Activated gamma-delta T cell (primary cell): ENCODE measurements at places on chromosomes 11 and 22.

- no peak for DNase-seq
Observed at GRCh38 chr11:134014511-134014910, 54.4 kb upstream of the JAM3 start.

GRCh38 chr11:70087446-70088167, 9.5 kb downstream of the ANO1 start:
- DNase-seq, result no peak

GRCh38 chr22:27775087-27775698, 26.4 kb downstream of the MN1 start:
- DNase-seq, result no peak

DNA sequence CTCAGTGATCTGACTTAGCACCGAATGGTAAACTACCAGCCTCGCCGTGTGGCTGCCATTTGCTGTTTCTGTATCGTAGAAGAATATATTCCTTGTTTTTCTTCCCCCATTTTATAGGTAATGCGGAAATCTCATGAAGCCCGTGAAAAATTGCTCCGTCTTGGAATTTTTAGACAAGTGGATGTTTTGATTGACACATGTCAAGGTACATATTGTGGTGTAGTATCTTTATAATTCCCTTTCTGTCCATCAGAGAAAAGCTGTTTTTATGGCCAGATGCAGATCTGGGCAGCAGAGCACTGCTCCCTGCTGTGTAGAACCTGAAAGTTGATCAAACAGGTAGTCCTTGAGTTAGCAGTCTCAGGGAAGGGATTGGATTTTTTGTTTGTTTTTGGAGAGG, 13.4 kb downstream of the SAMM50 start:
- DNase-seq, result no peak

- no peak for DNase-seq
Observed at GRCh38 chr22:20430720-20431510, 6.7 kb downstream of the SCARF2 start.

DNA sequence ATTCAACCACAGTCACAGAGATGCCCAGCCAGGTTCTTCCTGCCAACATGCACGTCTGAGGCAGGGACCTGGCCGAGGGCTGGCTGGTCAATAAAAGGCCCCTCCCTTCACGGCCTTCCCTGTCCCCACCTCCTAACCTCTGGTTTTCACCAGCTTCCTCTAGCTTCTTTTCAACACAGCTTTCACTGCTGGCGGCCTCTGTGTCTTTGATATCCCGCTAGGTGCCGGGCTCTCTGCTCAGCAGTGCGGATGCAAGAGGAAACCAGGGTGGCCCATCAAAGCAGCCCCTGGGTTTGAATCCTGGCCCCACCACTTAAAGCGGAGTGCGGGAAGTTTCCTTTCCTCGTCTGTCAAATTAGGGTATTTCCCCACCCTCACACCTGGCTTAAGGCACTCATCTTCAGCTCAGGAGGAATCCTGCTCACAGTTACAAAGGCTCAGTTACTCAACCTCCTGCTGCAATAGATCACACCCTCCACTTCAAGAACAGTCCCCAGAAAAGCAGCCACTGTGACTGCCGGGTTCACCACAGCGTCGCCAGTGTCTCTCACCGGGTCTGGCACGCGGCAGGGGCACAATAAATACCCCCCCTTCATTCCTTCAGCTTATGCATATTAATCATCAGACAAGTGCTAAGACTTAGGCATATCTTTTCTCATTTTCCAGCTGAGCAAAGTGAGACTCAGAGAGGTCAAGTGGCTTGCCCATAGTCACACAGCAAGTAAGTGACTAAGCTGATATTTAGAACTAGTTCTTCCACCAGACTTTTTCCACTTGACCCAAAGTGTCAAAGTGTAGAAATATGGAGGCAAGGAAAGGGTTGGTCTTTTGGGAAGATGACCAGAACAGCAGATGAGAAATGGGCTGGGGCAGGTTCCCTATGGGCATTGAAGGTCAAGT, 45.7 kb downstream of the TXN2 start:
- peak; percentile 58 for DNase-seq

DNA sequence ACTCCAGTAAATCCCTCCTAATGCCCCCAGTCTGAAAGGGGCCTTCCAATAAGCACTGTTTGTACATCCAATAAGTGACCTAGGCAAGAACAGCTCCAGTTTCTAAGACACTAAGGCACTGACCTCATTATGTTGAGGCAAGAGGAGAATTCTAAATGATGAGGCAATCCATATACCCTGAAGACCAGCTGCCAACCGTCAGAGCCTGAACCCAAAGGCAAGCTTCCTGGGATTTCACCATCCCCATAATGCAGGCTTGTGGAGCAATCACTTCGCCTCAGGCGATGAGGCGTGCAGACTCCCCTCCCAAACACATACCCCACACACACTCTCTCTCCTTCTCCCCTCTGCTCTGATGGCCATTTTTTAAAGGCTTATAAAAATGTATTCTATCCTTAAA, 49.5 kb downstream of the LGR4 start:
- DNase-seq, result no peak

GRCh38 chr11:21909145-21909544, 283.7 kb upstream of the ANO5 start:
- DNase-seq, result no peak

GRCh38 chr11:73374151-73374550, 2.0 kb upstream of the RELT start:
- DNase-seq, result no peak

DNA sequence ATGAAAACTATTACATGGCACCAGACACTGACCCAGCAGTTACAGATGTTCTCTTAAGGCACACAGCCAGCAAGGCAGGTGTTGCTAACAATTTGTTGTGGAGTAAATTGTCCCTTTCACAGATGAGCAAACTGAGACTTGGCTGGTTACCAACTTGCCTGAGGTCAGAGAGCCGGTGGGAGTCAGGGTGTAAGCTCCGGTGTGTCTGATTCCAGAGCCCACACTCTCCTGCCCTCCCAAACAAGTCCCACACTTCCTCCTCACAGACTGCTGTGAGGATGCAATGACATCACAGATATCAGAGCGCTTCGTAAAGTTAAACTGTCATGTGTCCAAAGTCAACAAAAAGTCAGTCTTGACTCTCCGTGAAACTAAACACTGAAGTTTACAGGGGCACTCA, 12.5 kb downstream of the GDPD5 start:
- no peak for DNase-seq

GRCh38 chr11:117495357-117495756, 167.7 kb downstream of the CEP164 start:
- DNase-seq, result no peak

DNA sequence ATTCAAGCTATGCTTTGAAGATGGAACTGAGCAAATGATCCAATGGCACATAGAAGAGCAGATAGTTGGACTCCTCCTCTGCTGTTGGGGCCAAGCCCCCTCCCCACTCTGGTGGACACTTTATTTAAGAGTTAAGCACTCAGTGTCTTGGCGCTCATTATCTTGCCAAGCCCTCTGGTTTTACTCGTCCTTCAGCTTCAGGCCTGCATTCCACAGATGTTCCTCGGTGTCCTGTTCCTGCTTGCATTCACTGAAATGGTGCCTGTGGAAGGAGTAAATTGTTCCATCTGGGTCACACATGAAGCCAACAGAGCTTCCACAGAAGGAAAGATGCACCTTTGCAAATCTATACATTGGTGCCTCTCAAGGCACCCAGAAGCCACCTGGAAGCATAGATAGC, 26.1 kb downstream of the MAML2 start:
- no peak for DNase-seq

- no peak for DNase-seq
Observed at GRCh38 chr11:78080084-78080817, 589 bp upstream of the NDUFC2 start.

DNA sequence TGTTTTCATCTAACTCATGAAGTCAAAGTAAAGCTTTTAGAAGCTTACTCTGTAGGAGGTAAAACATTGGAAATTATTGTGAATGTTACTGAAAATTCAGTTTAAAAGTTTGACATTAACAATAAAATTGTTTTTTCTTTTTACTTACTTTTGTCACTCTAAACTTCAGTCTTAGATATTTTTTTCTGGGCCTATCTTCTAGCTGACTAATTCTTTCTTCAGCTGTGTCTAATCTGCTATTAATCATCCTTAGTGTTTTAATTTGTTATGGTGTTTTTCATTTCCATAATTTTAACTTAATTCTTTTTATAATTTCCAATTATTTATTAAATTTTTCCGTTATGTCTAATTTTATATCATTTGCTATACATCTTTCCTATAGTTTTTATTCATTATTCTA, 35.0 kb downstream of the IL10RA start:
- DNase-seq, result no peak

GRCh38 chr11:1161410-1162137, 3.8 kb downstream of the MUC5AC start:
- DNase-seq, result no peak

DNA sequence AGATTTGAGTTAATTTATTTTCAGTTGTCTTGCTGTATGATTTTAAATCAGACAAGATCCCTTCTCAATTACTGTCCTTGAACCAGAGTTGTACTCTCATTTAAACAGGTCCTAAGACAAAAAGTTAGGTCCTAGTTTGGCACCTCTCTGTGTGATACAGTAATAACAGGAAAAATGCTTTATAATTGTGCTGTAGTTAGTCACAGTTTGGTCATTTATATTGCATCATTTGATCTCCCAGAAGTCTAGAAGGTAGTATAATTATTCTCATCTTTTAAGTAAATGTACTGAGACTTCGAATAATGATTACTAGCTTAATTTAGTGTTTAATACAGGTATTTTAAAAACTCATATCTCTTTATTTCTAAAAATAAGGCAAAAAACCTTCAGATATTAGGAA, 18.1 kb upstream of the LUZP2 start:
- DNase-seq, result no peak

GRCh38 chr11:13009921-13010748, 1.0 kb downstream of the RASSF10 start:
- no peak for DNase-seq
